Left renal cortex interstitium (tissue), 4 donors: ENCODE measurements at places on chromosomes 1 and 21.

GRCh38 chr1:238438311-238439270 is 547.9 kb upstream of the ZP4 start:
- no peak for DNase-seq

- no peak for DNase-seq
Observed at GRCh38 chr21:42062236-42063022, 8.7 kb upstream of the UMODL1 start.

DNA sequence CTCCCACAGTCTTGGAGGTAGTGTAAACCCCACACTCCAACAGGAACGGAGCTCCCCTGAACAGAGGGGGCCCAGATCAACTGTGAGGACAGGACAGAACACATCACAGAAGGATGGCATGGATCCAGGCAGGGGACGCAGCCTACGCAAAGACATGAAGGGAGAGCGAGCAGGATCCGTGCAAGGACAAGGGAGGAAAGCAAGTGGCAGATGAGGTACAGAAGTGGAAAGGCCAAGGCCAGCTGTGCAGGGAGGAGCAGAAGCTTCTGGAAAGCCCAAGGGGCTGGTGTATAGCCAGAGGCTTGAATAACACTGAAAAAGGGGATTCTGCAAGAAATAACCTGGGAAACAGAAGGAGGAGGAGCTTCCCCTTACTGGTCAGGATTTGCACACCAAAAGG is 81.2 kb downstream of the SIPA1L2 start:
- DNase-seq: no peak

GRCh38 chr1:7104339-7104738 is 319.1 kb downstream of the CAMTA1 start:
- no peak for DNase-seq

DNA sequence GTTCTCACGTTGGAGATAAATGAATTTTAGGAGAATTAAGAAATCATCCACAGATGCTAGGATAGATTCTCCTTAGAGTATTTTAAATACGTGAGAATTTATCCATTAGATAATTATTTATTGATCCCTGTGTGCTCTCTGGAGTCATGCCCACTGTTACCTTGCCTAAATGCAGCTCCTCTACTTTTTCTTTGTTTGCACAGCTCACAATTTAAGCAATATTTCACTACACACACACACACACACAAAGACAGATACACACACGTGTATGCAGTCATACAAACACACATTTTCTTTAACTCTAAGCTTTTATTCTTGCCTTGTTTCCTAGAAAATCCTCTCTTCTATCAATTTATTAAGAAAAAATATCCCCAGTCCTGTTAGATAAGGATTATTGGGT is 51.7 kb downstream of the GPR88 start:
- no peak for DNase-seq

DNA sequence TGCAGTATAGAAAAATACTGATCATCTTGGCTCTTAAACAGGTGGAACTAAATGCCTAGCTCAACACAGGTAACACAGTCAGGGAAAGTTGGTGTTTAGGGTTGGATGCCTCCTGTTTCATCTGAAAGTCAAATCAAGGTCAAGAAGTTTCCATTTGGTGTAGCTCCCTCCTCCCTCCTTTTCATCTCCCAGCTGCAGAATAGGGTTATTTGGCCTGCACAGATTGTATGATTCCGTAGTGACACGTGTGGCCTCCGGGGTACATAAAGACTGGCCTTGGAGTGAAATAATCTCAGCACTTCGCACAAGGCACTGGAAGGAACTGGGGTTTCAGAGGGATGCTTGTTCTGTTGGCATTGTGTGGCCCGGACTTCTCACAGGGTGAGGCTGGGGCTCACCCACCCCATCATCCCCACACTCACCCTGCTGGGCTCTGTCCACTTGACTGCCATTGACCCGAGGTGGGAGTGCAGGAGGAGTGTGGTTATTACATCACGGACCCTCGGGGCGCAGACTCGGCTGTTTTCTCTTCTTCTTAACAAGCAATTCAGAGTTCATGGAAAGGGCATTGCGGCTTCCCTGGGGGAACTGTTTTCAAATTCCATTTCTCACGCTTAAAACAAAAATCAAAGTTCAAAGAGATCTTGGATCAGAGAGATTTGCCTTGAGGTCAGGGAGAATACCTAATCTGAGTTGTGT is 18.4 kb downstream of the IGSF5 start:
- DNase-seq: no peak

- DNase-seq: no peak
Observed at GRCh38 chr1:246725191-246725590, 982 bp downstream of the SCCPDH start.

DNA sequence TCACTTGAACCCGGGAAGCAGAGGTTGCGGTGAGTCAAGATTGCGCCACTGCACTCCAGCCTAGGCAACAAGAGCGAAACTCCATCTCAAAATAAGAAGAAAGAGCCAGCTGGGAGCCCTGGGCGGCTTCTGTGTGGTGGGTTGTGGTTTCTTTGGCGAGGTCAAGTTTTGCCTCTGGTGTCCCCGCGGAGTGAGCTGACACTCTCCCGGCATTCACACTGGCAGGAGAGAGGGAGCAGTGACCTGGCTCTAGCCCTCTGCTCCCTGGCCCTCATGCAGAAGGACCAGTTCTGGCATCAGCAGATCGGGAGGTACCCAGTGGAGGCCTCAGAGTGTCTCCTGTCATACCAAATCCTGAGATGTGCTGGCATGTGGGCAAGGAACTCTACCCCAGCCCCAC is 81.0 kb upstream of the VAMP3 start:
- DNase-seq: no peak

DNA sequence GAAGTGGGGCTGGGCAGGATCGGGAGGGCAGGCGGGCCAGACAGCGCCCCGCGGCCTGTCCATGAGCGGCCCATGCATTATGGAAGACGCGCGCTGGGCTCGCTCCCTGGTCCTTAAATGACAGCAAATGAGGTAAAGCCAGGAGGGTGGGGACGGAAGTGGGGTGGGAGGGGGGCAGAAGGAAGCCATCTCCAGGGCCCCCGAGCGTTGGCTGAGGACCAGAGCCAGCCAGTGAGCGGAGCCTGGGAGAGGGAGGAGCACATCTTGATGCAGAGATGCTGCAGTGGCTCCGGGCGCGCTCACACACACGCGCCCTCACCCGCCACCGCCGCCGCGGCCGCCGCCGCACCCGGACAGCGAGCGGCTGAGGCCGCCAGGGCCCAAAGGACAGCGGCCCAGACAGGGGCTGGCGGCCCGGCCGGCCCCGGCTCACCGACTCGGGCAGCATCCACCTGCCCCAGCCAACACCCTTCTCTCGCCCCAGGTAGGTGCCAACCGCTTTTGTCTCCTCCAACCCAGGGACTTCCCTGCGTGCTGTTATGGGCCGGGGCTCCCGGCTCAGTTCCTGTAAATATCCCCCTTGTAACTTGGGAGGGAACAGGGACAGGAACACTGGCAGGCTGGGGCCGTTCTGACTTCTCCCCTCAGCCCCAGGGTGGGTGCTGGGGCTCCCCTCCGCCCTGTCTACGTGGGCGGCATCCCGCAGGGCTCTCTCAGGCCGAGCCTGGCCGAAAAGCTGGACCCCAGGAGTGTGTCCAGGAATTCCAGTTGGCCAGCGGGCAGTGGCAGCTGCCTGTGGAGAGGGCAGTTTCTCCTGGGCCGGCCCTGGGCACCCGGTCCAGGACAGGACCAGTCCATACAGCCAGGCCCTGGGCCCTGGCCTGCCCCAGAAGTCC is at the start of gene CNTN2:
Gene CNTN2, plus strand, starts transcription at position 302 of the 896 bp plus-strand sequence. CDS start 9,974 bp downstream, outside the sequence.
- DNase-seq: no peak

GRCh38 chr1:177239792-177240191 is 69.0 kb downstream of the BRINP2 start:
- no peak for DNase-seq

DNA sequence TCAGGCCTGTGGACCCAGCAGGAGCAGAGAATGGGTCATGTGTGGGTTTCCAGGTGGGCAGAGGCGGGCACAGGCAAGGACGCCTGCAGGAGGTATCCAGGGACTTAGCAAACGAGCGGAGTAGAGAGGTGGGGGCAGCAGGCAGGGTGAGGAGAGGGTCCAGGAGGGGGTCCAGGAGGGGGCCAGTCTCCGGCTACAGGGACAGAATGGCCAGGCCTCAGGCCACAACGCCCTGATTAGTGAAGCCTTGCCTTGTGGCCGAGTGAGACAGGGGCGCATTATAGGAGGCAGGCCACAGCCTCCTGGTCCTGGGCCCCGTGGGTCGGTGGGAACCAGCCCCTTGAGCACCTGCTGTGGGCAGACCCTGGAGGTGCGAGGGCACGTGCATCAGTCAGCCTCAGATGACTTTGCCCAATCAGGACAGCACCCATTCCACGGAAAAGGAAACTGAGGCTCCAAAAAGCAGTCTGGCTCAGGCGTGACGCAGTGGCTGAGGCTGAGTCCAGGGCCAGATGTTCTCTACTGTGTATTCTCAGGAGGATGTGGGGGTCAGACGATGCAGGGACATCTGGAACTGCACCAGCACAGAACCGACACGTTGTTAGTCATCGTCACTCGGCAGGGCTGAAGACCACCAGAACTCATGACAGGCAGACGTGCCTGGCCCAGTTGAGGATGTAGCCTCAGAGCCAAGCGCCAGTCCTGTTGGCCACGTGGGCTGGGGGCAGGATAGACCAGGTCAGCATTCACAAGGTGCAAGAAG is 113.7 kb downstream of the CRYAA start:
- DNase-seq: no peak

- DNase-seq: no peak
Observed at GRCh38 chr21:45739218-45740087, 95.9 kb downstream of the PCBP3 start.

GRCh38 chr1:220748936-220749335 is 814 bp downstream of the MTARC2 start:
- no peak for DNase-seq

GRCh38 chr1:235999259-235999925 is 65.5 kb downstream of the NID1 start:
- DNase-seq: no peak

- DNase-seq: no peak
Observed at GRCh38 chr1:32709075-32709474, 6.5 kb upstream of the SYNC start.

DNA sequence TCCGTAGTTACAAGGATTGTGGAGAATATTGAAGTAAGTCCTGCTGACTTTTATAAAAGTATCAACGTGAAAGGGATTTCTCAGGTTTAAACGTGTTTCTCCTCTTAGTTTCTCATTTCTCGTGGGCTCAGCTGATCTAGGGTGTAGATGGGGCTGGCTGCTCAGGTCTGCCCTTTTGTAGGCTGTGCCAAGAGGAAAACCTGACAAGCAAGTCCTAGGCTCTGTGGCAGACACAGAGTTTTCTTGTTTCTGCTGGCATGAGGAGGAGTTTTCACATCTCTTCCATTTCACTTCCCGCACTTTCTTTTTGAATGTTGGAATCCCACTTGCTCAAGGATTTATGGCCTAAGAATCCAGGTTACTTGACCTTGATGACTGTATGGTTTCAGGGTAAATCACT is 14.8 kb downstream of the VPS13D start:
- DNase-seq: no peak

DNA sequence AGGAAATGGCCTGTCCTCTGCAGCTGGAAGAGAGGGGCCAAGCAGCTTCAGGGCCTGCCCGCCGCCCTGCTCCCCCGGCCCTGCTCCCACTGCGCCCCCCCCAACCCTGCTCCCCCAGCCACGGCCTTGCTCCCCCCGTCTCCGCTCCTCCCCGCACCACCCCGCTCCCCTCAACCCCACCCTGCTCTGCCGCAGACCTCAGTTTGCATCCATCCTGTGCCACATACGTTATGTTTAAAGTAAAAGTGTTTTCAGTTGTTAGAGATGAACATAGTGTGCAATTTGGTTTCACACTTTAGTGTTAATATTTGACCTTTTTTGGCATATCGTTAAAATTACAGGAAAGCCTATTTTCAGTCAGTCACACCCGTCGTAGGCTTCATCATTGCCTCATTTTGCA is 34.1 kb upstream of the DIP2A start:
- DNase-seq: no peak

- DNase-seq: no peak
Observed at GRCh38 chr1:202807451-202807925, 733 bp downstream of the KDM5B start.

GRCh38 chr21:45997495-45998275 is 16.1 kb downstream of the COL6A1 start:
- no peak for DNase-seq

GRCh38 chr1:224259986-224260385 is 70.0 kb downstream of the NVL start:
- DNase-seq: no peak

DNA sequence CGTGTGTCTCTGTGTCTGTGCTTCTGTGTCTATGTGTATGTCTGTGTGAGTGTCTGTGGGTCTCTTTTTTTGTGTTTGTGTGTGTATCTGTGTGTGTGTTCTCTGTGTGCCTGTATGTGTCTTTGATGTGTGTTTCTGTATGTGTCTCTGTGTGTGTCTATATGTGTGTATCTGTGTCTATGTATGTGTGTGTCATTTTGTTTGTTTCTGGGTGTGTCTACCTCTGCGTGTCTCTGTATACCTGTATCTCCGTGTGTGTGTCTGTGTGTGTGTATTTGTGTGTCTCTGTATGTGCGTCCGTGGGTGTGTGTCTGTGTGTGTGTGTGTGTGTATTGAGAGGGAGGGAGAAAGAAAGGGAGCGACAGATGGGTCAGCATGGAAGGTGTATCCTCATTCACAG is 106.3 kb upstream of the TRABD2B start:
- no peak for DNase-seq

GRCh38 chr21:43316156-43316845 is 110.6 kb downstream of the SIK1 start:
- DNase-seq: no peak

DNA sequence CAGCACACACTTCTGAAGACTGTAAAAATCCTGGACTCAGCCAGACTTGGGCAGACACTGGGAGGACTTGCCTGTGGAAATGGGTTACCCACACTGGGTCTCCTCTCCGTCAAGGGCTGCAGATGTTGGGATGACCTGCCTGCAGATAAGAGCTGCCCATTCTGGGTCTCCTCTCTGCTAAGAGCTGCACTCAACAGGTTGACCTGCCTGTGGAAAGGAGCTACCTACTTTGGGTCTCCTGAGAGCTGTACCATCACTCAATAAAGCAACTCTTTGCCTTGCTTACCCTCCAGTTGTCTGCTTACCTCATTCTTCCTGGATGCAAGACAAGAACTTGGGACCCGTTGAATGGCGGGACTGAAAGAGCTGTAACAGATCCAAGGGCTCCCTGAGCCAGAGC is 28.2 kb downstream of the ZCCHC17 start:
- no peak for DNase-seq

GRCh38 chr1:201946224-201946908 is at the start of gene LMOD1:
TSS of gene LMOD1 (minus strand) at chr1:201946548. CDS start at chr1:201946340, 208 bp downstream.
- peak; percentile 87 for DNase-seq

GRCh38 chr1:207058878-207059867 is 6.1 kb downstream of the PFKFB2 start:
- DNase-seq: peak; percentile 24

DNA sequence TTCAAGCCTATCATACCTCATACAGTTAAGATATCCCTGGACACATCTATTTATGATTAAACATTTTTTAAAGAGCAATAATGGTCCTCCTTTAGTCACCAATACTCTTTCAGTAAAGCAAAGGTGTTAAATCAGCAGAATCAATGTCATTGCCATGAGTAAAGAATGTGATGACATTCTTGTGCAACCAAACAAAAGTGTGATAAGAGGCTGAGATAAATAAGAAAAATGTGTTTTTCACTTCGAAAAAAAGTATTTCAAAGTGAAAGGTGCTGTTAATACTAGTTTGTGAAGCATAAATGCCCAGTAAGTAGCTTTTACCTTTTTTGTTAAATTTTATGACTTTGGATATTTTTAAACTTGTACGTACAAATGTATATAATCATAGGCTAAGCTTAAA is 8.4 kb downstream of the SLC44A5 start:
- DNase-seq: no peak

- no peak for DNase-seq
Observed at GRCh38 chr1:116956378-116956777, 45.2 kb upstream of the CD101 start.

- no peak for DNase-seq
Observed at GRCh38 chr1:77540501-77541161, 141.8 kb downstream of the ZZZ3 start.
